Cardiac muscle cell (in vitro differentiated cells and primary cell): ENCODE measurements at places on chromosomes 11 and 22.

GRCh38 chr22:20430101-20430719, 7.4 kb downstream of the SCARF2 start:
- no peak for DNase-seq

DNA sequence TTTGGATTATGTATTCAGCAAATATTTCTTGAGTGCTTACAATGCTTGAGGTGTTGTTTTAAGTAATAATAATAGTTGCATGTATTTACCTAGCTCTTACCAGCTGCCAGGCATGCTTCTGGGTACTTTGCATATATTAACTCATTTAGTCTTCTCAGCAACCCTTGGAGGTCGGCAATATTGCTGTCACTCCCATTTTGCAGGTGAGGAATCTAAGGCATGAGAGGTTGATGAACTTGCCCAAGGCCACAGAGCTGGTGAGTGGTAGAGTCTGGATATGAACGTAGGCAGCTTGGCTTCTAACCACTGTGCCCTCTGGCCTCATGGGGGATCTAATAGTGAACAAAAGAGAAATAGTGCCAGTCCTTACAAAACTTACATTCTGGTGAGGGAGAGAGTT, 92.9 kb downstream of the PARVA start:
- no peak for DNase-seq

DNA sequence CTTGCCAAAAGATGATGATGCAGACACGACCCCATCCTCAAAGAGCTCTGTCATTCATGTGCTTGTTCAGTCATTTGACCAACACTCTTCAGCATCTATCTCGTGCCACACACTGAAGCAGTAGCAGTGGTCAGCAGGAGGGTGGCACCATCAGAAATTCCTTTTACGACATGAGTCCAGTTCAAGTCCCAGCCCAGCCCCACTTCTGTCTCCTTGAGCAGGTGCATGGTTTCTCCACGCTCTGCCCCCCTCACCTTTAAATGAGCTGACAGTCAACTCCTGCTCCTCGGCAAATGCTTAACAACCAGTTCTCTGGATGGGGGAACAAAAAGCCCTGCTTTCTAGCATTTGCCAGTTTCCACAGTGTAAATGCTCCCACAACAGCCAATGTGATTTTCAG, 60.9 kb downstream of the SYN3 start:
- DNase-seq, result no peak

DNA sequence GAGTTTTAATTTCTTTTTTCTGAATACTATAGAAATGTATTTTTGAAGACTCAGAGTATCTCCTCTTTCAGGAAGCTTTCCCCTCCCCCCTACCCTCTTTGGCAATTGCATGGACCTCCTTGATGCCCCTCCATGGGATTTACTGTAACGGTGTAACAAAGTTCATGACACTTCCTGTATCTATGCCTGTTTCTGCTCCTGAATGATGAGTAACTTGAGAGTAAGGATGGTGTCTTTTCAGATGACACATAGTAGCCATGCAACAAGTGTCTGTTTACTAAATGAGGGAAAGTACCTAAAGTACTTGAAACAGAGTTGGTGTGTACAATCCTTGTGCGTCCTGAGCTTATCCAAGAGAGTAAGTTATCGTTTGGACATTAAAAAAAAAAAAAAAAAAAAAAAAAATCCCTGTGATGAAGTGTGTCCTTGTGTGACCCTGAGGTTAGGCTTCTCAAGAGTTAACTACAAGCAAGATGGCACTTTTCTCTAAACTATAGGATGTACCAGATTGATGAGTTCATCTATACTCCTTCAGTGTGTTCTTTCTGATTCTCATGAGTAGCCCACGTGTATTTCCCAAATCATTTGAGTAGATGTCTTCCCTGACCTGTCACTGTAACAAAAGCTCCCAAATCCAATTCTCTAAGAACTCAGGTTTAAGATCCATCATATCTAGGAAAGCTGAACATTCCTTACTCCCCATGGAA, 7.4 kb downstream of the ETS1 start:
- no peak for DNase-seq

- DNase-seq, result no peak
These were observed 21.8 kb upstream of the WNT7B start for GRCh38 chr22:45998638-45999378.

- no peak for DNase-seq
These were observed 73.1 kb upstream of the KCNA4 start for GRCh38 chr11:30089921-30090320.

DNA sequence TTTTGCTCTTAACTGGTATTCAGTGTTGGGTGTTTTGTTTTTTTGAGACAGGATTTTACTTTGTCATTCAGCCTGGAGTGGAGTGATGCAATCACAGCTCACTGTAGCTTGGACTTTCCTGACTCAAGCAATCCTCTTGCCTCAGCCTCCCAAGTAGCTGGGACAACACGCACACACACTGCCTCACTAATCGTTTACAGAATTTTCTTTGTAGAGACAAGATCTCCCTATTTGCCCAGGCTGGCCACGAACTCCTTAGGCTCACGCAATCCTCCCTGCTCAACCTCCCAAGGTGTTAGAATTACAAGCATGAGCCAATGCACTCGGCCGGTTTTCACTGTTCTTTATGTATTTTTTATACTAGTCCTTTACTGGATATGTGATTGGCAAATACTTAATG, 51.0 kb upstream of the IGLL5 start:
- DNase-seq, result peak; percentile 21

DNA sequence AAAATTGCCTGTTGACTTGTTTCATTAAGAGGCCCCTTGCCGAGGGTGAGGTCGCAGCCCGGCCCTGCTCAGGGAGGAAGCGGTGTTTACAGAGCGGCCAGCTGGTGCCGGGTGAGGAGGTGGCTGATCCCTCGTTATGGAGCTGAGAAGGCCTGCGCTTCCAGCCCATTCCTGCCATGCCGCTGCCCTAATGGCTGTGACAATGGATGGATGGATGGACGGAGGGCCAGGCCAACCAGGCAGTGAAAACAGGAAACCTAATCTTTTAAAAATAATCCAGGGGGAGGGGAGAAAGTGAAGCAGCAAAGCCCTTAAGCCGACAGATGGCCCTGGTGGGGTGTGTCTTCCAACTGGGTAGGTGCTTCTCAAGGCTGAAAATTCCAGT, 38.5 kb downstream of the BCR start:
- peak; percentile 71 for DNase-seq

GRCh38 chr11:105738986-105739795, 129.3 kb downstream of the GRIA4 start:
- DNase-seq, result no peak

DNA sequence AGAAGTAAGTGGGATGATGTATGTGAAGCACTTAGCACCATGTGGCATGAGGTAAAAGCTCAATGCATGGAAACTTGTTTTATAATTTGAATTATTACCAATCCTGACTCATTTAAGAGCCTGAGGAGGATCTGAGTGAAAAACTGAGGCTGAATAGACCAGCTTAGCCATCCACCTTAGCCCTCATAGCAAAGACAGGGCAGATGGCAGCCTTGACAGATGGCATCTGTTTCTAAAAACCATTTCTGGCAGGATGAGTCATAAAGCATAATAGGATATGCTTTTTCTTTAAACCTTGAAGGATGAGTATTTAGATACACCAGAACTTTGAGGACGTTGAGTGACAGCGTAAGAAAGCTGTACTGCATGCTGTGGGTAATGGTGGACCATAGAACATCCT, 61.0 kb upstream of the NAV2 start:
- DNase-seq, result no peak

DNA sequence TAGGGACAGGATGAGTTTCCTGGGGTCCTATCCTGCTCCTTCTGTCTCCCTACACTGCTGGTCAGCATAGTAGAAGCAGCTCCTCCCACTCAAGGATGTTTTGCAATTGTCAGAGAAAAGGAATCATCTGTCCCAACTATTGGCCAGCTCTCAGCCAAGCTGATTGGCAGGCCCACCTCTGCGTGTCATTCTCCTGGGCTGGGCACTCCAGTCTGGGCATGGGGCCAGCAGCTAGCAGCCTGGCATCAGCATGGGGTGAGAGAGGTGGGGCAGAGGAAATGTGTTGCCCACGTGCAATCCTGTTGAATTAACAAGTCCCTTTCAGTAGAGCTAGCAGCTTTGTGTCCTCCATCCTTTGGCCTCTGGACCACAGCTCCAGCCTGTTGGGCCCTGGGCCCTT, 14.1 kb downstream of the ANKK1 start:
- DNase-seq, result no peak

DNA sequence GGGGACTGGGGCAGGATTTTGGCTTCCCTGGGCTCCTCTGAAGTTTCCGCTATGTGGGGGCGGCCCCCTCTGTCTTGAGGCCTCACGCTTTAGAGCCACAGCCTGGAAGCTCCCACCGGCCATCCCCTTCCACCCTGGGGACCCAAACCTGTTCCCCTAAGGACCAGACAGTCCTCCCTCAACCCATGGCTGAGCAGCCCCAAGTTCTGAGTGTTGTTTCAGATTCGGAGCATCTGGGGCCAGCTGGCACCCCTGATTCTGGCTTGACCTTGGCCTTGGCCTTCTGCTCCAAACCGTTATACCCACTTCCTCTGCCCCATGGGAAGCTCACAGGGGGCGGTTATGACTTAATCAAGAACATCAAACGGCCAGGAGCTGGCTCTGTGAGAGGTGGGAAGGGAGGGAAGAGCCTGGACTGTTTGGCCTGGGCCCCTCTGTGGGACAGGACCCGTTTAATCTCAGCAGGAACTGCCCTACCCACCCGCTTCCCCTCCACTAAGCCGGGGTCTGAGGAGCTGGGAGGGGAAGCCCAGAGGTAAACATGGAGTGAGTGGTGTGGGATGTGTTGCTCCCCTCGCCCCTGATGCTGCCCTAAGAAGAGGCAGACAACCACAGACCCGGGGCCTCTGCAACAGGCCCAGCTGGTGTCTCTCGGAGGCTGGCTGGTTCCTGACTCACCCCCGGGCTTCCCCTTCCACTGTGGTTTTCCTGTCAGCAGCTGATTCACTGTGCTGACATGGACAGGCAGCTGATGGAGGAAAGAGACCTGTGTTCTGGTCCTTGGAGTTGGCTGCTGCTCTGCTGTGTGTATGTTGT, 3.4 kb downstream of the CD82 start:
- no peak for DNase-seq

GRCh38 chr11:34633640-34633989, 12.7 kb downstream of the EHF start:
- DNase-seq, result no peak

GRCh38 chr11:41190437-41191082, 268.9 kb downstream of the LRRC4C start:
- DNase-seq, result no peak

DNA sequence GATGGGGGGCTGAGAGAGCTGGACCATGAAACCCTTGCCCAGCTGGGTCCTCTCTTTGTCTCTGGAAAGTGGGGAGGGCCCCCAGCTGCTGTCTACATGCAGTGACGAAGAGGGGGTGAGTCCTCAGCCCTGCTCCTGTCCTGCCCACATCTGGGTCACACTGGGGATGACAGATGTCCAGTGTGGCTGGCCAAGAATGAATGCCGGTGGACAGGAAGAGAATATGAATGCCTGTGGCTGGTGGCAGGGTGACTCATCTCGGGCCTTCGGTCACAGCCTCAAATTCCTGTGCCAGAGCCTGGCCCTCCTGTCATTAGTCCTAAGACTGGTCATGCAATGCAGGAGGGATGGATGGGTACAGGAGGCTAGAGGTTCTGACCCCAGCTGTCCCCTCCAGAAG, 2.2 kb upstream of the PNPLA3 start:
- peak; percentile 50 for DNase-seq

GRCh38 chr11:85809191-85809590, 1.8 kb downstream of the SYTL2 start:
- DNase-seq, result no peak

- no peak for DNase-seq
These were observed 45.7 kb downstream of the SHISAL1 start for GRCh38 chr22:44266796-44267760.

DNA sequence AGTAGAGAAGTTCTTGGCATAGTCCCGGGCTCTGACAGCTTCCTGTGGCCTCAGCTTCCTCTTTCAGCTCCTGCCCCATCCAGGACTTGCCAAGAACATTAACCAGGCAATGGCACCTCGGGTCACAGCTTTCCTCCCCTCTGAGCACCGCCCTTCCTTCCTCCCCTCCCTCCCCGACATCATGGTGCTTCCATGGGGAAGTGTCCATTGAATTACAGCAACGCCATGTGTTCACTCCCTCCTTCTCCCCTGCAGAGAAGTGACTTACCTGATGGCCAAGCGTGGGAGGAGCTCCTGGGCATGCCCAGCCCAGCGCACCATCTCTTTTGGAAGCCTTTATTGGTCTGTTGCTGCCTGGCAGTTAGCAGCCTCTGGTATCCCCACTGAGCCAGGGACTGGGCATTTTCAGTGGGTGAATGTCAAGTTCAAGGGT, 25.8 kb upstream of the DAGLA start:
- peak; percentile 21 for DNase-seq

GRCh38 chr11:64339286-64339685, 718 bp upstream of the CCDC88B start:
- DNase-seq, result no peak

- no peak for DNase-seq
These were observed 589.5 kb upstream of the B3GAT1 start for GRCh38 chr11:135001581-135001980.

GRCh38 chr11:121754598-121754997, 301.8 kb upstream of the SORL1-AS1 start:
- DNase-seq, result no peak

- DNase-seq, result no peak
These were observed 89.5 kb downstream of the BMAL1 start for GRCh38 chr11:13367115-13367514.

- no peak for DNase-seq
These were observed 18.2 kb downstream of the LHFPL7 start for GRCh38 chr22:24928322-24928721.

DNA sequence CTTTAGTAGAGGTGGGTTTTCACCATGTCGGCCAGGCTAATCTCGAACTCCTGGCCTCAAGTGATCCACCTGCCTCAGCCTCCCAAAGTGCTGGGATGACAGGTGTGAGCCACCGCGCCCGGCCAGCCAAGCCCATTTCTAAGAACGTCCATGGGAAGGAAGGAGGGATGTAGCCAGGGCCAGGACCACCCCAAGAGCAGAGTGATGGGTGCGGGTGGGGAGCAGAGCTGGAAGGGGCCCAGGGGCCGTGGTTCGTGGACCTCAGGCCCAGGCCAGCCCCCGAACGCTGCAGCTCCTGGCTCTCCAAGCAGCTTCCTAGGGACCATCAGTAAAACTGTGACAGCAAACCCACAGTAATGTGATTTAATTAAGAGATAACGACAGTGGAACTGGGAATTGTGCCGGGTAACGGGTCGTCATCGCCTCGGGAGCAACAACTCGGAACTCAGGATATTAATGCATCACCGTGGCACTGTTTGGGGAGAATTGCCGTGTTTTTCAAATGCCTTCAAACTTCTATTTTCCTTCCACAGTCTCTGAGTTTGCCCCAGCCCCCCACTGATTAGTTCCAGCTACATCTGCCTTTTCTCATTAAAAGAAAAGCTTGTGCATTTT, 74.3 kb downstream of the BRD1 start:
- DNase-seq, result no peak
